ENCODE measurements at places on chromosomes 1 and 21.

GRCh38 chr1:87426463-87427249, 98.0 kb downstream of the LMO4 start:
- DNase-seq = no peak

DNA sequence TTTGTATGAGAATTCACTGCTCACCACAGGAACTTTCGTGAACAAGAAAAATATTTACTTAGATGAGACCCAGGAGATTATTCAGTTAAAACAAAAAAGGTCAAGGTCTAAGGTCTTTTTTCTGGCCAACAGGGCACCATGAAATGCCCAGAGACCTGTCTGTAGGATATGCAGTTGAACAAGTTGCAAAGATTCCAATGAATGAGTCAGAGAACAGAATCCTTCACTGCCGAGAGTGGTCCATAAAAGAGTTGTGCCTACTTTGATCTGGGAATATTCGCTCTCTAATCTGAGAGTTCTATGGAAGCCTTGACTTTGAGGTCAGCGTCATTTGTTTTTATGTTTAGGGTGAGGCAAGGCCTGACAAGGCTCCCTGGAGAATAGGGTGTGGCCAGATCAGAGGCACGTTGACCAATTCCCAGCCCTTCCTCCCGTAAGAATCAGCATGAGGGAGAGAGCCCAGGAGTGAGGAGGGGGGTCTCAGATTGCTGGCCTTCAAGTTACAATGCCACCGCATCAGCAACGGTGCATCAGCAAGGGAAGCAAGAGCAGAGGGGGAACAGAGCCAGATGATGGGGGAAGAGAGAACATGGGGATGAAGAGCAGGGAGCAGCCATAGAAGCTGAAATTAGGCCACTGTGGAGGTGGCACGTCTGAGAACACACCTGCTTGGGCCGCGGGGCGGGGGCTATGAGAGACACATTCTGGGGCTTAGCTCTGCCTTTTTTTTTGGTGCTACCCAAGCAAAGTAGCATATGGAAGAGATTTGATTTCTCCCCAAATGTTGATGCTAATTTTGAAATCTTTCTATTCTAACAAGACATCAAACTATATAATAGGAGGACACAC, 206.4 kb upstream of the RAB4A start:
- no peak for DNase-seq

DNA sequence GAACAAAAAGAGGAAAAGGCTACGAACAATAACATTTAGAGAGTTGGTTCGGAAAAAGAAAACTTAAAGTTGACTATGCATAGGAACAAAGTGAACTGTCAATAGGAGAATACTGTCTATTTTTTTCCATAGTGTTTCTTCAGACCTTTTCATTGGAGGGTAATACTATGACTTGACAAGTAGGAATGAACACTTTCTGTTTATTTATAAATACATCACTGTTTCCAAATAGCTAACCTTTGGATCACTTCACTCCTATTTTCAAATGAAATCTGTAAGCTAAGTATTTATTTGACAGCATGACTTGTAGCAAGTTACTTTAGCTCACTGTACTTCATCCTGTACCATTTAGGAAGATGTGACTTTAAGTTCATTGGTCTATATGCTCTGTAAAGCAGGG, 221.3 kb downstream of the COL24A1 start:
- DNase-seq = no peak

DNA sequence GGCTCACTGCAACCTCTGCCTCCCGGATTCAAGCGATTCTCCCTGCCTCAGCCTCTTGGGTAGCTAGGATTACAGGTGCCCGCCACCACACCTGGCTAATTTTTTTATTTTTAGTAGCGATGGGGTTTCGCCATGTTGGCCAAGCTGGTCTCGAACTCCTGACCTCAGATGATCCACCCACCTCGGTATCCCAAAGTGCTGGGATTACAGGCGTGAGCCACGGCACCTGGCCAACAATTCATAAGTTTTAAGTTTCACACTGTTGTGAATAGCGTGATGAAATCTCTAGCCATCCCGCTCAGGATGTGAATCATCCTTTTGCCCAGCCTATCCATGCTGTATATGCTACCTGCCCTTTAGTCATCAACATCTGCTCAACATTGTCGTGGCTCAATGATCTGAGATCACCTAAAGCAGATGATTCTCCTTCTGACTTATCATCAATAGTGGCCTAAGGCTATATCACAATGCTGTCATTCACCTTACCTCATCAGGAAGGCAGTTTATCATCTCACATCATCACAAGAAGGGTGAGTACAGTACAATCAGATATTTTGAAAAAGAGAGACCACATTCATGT, 2.6 kb downstream of the PFDN2 start:
- DNase-seq = no peak

Measured in activated T-helper 1 cell treated with anti-CD3 and anti-CD28 coated beads, Interleukin-2, amount 50 U/mL, for 16 hours (primary cell).